ENCODE measurements at places on chromosomes 16 and 17.
A peak's percentile ranks its signal among the peaks of the same experiment; 100 is the strongest.

GRCh38 chr17:50200457-50201275 lies 765 bp downstream of the COL1A1 start:
- DNase-seq, result peak; percentile 78

DNA sequence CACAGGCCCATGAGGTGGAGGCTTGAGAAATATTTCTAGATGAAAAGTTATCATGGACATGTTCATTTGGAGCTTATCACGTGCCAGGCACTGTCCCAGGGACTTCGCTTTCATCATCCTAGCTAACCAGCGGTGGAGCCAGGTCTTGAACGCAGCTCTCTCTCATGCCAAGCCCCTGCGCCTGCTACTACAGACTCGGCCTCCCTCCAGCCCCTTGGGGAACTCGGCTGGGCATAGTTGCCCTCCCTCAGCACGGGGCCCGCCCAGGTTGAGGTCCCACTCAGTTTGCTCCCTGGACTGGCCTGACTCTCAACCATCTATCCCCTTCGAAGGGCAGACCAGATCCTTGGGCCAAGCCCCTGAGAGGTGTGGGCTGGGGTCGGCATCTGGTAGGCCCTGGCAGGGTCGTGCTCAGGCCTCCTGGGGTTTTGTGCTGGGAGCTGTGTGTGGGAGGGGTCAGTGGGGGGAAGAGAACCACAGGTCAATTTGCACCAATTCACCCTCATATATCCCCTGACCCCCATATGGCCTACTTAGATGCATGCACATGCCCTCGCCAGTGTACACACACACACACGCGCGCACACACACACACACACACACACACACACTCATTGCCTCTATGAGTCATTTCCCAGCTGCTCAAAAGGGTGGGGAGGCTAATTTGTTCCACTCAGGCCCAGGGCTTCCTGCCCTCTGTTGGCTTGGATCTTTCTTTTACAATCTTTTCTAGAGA lies 12.1 kb upstream of the SCN4A start:
- peak; percentile 28 for DNase-seq

DNA sequence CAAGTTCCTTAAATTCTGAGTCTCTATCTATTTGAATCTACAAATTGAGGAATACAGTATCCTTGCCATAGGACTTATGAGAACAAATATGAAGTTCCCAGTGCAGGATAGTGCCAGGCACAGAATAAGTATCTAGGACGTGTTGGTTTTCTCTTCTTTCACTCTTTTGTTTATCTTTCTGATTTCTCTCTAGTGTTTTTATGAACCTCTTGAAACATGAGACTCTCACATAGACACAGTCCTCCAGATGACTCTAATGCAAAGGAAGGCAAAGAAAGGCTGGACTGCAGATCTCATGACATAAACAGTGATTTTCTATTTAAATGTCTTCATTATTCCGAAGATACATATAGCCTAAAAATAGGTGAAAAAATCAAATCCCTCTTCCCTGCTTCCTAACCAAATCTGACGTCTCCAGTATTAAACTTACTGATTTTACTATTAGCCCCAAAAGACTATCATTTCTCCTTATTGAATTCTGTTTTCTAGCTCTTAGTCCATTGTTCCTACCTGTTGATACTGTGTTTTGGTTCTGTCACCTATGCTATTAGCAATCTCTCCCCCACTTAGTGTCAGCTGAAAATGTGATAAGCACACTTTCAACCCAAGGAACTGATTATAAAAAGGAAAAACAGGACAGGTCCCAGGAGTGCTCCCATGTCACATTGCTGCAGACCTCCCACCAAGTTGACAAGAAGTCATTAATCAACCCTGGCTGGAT lies 24.9 kb upstream of the ADAMTS18 start:
- DNase-seq, result no peak

DNA sequence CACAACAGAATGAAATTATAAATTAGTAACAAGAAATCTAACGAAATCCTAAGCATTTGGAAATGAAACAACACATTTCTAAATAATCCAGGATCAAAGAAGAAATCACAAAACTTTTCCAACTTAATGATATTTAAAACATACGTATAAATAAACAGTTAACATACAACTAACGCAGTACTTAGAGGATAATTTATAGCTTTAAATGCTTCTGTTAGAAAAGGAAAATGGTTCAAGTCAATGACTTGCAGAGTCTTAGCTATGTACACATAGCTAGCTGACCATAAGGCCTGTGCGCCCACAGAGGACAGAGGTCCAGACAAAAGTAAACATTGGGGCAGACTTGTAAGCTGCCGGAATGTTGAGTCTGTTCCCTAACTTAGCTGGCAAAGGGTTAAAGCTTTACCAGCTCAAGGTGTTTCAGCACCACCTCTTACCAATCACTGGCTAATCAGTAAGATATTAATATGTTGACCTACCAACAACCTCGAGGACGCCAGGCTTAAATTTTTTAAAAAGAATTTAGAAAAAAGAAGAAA lies 84.6 kb downstream of the PARN start:
- no peak for DNase-seq

DNA sequence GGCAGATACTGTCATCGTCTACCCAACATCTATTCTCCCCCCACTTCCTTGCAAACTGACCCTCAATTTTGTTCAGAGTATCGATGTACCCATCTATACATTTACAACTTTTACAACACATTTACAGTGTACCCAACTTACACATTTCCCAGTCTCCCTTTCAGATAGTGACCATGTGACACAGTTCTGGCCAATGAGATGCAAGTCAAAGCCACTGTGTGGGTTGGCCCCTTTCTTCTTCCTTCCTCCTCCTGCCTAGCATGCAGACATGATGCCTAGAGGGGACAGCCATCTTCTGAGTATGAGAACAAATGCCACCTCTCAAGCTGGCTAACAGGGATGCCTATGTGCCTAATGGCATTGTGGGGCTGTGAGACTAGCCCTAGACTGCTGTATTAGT lies 11.3 kb upstream of the NFAT5 start:
- DNase-seq, result peak; percentile 21

DNA sequence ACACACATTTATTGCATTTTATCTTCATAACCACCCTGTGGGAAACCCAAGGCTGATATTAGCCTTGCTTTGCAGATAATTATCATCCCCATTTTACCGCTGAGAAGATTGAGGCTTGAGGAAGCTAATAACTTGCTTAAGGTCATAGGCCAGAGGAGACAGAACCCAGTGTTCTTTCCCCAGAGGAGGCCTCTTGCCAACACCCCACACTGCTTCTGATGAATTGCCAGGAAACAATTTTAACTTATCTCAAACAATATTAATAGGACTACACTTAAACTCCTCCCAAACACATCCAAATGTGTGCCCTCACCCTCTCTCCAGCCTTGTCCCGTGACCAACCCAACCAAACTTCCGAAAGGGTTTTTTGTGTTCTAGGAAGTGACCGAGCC lies 2.1 kb upstream of the SPG7 start:
- no peak for DNase-seq

DNA sequence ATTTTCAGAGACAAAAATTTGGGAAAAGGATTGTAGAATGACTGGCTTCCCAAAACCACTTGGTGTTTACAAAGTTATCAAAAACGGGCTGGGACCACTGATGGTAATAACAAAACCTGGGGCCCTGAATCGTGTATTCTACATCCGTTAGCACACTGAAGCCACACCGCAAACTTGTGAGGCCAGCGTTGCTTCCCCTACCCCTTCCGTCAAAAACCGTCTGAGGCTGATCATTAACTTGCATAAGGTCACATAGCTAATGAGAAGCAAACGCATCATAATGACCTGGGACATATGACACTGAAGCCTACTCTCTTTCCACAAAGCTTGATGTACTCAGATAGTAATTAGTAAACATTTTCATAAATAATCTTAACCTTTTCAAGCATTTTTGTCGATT lies 704.3 kb downstream of the MAF start:
- DNase-seq, result no peak

GRCh38 chr16:72083778-72084404 lies 9.5 kb downstream of the TXNL4B start:
- no peak for DNase-seq

DNA sequence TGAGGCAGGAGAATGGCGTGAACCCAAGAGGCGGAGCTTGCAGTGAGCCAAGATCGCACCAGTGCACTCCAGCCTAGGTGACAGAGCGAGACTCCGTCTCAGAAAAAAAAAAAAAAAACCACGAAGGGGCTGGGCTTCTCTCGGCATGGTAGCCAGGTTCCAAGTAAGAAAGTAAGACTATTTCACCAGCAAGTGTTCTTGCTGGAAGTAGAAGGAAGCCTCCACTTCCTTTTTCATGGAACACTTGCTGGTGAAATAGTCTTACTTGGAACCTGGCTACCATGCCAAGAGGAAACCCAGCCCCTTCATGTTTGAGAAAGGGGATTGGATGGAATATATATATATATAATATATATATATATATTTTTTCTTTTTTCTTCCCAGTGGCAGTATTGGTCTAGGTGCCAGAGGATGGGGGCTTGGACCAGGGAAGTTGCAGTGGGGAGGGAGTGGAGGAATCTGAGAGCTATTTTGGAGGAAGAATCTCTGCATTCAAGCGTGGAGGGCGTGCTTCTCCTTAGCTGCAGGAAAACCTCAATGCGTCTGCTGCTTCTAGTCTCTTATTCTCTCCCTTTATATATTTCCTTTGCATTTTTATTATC lies 7.2 kb upstream of the N4BP1 start:
- DNase-seq, result no peak

- DNase-seq, result no peak
Observed at GRCh38 chr17:27550974-27551505, 79.9 kb upstream of the LGALS9 start.

GRCh38 chr17:39082482-39082881 lies 69.0 kb downstream of the PLXDC1 start:
- DNase-seq, result no peak

DNA sequence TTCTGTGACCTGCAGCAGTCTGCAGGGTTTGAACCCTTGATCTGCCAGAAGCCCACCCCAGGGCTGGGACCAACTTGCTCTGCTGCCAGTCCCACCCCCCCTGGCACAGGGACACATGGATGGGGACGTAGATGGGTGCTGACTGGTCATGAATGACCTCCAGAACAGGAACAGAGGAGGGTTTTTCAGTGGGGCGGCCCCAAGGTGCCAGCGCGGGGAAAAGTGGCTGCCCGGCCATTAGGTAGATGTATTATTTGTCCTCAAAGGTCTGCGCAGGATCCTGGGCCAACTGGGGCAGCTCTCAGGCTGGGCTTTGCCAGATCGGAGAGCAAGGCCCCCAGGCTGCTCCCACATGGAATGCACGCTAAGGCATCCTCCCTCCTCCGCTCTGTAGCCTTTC lies 265.2 kb upstream of the TNRC6C start:
- DNase-seq, result no peak

- DNase-seq, result no peak
Observed at GRCh38 chr16:79165506-79165905, 435.0 kb downstream of the MAF start.

GRCh38 chr16:81513204-81514040 lies 68.8 kb downstream of the CMIP start:
- DNase-seq, result no peak

- peak; percentile 71 for DNase-seq
Observed at GRCh38 chr17:81291662-81292061, 3.4 kb downstream of the SLC38A10 start.

GRCh38 chr17:77618731-77619130 lies 339.8 kb upstream of the TNRC6C start:
- no peak for DNase-seq

DNA sequence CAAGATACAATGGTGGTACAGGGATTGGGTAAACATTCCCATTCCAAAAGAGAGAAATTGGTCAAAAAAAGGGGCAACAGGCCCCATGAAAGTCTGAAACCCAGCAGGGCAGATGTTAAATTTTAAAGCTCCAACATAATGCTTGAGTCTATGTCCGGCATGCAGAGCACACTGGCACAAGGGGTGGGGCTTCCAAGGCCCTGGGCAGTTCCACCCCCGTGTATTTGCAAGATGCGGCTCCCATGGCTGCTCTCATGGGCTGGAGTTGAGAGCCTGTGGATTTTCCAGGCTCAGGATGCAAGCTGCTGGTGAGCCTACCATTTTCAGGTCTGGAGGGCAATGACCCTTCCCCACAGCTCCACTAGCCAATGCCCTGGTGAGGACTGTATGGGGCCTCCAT lies 27.9 kb upstream of the RAI1 start:
- DNase-seq, result no peak

DNA sequence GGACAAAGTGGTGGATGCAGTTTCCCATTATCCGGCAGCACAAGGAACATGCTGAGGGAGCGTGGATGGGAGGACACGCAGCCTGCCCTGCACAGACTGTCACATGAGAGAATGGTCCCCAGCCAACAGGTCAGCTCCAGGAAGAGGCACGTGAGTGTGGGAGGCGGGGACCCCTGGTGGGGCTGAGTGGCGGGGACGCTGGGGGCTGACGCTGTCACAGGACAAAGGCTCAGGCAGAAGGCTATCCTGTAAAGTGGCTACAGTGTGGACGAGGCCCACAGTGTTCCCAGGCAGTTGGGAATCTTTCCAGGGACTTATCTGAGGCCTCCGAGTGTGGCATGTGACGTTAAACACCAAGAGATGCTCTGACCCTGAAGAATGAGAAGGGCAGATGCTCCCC lies 30.4 kb downstream of the MBTPS1 start:
- DNase-seq, result no peak

GRCh38 chr16:31050280-31051030 lies 17.1 kb downstream of the STX4 start:
- no peak for DNase-seq

- no peak for DNase-seq
Observed at GRCh38 chr16:27611340-27611739, 61.4 kb downstream of the KATNIP start.

GRCh38 chr16:85446951-85447692 lies 166.0 kb upstream of the GSE1 start:
- peak; percentile 75 for DNase-seq

GRCh38 chr17:38507436-38507835 lies 79.2 kb downstream of the ARHGAP23 start:
- no peak for DNase-seq

- no peak for DNase-seq
Observed at GRCh38 chr16:11794996-11795886, 1.8 kb downstream of the ZC3H7A start.

DNA sequence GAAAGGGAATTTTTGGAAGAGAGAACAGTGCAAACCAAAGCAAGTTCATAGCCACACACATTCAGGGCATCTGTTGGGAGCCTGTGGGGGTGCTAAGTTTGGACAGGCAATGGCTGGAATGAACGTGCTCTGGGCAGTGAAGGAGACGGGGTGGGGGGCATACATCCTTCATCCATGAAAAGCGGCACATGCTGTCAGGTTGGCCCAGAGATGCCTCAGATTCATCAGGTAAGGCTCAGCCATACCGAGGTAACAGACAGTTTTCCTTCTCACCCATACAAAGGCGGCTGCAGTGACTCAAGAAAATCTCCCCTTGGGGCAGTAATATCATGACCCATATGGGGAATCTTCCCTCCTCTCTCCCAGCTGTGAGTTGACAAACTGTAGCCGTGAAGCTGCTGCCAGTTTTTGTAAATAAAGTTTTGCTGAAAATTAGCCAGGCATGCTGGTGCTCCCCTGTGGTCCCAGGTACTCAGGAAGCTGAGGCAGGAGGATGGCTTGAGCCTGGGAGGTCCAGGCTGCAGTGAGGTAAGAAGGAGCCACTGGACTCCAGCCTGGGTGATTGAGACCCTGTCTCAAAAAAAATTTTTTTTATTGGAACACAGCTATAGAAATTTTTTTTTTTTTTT lies 9.2 kb upstream of the UBALD2 start:
- no peak for DNase-seq

- no peak for DNase-seq
Observed at GRCh38 chr16:64077242-64077641, 1044.6 kb downstream of the CDH11 start.

- DNase-seq, result no peak
Observed at GRCh38 chr16:27703545-27703944, 153.6 kb downstream of the KATNIP start.

- DNase-seq, result no peak
Observed at GRCh38 chr16:17409894-17410293, 60.9 kb downstream of the XYLT1 start.

All from DND-41 (cell line).